Activated CD8-positive, alpha-beta memory T cell treated with anti-CD3 and anti-CD28 coated beads for 4 hours (primary cell): ENCODE measurements at places on chromosomes 5 and 9.

DNA sequence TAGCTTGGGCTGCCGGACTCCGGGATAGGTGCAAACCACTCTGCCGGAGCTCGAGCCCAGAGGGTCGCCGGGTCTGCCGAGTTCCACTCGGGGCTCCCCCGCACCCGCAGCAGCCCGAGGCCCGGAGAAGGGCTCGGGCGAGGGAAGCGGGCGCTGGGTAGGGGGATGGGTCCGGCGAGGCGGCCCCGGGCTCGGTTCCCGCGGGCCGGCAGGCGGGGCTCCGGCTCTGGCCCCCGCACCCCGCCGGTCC, 507 bp downstream of the RICTOR start:
- DNase-seq: no peak

DNA sequence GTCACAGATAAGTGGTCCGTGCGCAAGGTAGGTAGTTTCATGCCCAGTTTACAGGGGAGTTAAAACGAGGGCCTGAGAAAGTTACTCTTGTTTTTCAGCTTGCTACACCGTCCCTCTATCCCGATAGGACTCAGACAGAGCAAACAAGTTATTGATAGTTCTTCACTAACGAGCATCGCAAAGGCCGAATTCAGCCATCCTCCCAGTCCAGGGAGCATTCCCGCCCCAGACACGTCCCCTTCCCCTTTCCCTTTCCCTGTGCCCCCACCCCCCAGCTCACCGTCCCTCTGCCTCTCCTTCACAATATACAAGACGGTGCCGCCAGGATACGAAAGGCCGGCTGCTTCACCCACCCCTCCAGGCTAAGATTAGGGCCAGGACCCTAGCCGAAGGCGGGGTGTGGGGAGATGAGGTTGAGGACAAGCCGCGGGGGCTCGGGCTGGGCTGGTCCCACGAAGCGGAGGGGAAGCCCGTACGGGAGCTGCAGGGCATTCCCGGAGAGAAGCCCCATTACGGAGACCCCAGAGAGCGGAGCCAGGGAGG, 599 bp downstream of the KIAA1191 start:
- DNase-seq: no peak

- no peak for DNase-seq
Observed at GRCh38 chr5:138471052-138471361, 5.7 kb downstream of the EGR1 start.

GRCh38 chr5:110663525-110663924, 62.9 kb downstream of the TMEM232 start:
- DNase-seq: no peak

- no peak for DNase-seq
Observed at GRCh38 chr9:24712206-24712605, 166.5 kb upstream of the IZUMO3 start.

GRCh38 chr5:91538179-91538578, 155.1 kb upstream of the ARRDC3 start:
- DNase-seq: no peak

DNA sequence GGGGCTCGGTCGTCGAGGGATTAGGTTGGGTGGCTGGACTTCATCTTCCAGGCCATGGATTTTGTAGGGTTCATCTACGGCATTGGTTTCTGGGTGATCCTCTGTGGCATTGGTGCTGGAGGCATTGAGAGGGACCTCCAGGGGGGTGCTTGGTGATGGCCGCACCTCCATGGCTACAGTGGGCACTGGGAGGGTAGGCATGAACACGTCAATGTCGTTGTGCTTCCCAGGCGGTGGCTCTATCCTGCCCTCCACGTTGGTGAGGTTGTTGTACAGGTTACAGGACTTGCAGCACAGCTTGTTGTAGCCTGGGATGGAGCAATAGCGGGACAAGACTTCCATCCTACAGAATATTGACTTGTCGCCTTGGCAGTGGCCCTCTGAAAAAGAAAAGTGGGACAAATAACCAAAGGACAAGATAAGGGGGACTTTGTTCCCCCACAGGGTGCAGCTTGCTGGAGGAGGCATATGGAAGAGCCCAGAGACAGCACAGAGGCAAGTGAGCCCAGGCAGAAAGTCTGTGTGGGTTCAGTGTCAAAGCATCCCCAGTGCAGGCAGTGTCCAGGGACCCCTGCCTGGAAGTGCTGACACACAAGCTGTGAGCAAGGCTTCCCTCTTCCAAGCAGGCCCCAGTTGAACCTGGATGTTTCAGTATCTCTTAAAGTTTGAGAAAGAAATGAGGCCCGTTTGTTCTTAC, 53.9 kb downstream of the ZNF354C start:
- DNase-seq: no peak
